ENCODE measurements at places on chromosomes 3 and 15.

DNA sequence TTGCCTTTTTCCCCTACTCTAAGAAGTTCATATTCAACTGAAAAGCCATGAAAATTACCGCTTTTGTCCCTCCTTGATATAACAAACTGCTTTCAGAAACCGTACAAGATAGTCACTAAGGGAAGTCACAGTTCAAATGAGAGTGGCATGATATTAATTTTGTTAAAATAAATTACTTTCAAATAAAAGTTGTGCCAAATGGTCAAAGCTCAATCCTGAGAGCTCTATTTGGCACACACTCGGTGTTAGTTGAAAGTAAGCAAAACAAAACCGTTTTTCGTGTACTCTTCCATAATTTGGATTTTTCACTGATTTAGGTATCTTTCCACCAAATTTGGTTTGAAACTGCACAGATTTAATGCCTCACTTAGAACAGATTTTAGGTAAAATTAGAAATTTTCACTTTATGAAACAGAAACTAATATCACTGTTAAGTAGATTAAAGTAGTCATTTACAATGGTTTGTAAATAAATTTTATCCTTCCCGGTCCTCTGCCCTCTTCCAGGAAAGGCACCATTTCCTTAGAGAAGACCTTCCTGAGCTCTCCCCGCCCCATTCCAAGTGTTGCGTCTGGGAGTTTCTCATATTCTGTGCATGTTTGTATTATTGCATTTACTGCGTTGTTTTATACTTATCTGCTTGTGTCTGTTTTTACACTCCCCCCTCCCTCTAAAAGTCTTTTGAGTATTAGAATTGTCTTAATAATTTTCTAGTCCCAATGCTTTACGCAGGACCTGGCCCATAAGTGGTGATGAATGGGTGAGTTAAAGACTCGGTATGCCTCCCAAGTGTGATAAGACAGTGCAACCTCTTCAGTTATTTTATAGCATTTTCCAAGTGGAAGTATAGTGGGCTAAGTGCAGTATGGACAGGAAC lies 853 bp downstream of the TCAIM start:
- no peak for DNase-seq

DNA sequence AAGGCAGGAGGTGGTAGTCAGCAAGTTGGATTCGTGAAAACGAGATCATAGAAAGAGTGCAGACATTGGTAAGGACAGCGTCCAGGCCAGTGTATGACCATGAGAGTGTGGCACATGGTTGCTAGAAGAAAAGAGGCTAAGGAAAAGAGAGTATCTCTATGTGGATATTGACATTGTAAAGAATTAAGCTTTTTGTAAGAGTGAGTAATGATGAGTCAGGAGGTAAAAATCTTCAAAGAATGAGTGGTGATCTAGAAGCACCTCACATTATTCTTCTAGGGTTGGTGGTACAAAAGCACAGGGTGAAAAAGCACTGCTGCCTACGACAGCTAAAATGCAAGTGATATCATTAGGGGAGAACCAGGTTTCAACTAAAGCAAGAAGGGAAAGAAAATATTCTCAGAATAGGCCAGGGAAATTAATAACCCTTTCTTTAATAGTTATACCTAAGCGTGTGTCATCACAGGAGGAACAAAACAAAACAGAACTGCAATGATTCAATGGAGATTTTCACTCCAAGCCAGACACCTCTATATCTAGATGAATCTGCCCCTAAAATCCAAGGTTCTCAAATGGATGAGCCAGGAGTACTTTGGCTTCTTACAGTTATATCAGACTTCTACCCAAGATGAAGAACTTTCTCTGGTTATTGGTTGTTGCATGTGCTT lies 884.7 kb downstream of the NAALADL2 start:
- peak; percentile 52 for DNase-seq

DNA sequence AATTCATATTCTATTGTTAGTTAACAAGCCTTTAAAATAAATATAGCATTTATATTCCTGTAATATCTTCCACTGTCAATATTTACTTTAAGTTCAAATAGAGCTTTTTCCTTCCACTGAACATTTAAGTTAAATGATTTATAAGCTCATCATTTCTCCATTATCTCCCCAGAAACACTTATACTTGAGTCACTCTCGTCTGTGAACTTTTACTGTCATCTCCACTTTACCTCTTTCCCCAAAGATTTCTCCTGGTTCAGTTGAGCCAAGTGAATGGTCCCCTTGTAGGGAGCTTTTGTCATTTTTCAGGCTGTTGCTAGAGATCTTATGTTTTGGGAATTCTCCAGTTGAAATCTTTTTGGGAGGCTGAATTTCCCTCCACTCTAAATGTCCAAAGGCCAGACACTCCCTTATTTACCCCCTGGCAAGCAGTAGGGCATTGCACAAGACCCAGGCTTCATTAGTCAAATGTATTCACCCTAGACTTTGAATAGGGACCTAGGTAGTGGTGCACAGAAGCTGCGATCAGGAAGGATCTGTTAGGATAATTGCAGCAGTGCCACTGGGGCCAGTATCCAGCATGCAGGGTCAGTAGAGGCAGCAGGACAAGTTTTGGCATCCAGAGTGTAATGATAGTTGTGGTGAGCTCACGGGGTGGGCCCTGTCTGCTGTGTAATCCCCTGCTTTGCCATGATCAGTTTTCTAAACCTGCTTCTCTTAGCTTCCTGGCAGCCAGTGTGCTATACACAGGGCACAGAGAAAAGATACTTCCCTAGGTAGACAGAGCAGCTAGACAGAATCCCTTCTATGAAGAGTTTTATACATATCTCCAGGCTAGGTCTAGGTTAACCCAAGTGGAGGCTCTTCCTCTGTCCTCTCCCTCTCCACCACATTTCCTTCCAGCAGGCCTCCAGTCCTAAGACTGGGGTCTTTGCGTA lies 356.5 kb upstream of the SLCO3A1 start:
- DNase-seq, result no peak

DNA sequence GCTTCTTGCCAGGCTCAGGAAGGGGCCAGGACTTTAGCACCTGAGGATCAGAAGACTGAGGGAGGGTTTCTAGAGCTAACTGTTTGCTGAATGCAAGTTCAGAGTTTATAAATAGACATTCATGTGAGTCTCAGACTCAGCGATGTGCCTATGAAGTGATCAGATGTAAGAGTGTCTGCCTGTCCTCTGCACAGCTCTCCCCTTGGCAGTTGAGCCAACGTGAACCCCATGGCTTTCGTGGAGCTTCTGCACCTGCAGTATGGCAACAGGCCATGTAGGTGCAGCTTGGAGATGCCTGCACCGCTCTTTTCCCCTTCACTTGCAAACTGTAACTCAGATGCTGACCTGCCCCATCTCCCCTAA lies 141.9 kb downstream of the CHDH start:
- DNase-seq, result no peak

DNA sequence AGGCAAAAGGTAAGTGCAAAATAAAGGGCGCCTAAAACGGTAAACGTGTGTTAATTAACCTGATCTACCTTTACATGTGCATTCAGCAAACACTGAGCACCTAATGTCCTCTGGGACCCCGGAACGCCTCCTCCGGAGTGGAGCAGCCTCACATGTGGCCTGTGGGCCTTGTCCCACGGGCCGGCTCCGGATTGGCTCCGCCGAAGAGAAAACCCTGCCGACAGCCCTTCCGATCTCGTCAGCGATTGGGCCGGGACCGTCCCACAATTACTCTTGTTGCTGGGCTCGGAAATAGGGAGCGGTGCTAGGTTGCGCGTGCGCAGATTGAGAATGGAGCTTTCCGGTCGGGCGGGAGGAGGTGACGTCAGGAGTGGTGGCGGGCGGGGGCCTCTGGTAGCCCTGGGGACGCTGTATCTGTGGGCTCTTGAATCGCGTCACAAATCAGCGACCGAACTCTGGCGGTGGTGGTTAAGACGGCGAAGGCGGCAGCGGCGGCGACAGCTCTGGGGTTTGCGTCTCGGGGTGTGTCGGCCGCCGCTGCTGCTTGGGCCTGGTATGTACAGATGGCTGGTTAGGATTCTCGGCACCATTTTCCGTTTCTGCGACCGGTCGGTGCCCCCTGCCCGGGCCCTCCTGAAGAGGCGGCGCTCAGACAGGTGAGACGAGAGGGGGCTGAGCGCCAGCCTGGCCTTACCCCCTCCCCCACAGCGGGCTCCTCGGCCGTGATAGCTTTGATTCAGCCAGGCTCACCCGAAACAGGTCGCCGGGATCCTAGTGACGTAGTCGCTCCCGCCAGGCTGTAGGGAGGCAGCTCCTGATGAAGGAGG lies at the start of gene SENP2:
SENP2 (plus strand) TSS at position 437 of the 827 bp plus-strand sequence; CDS start at position 556, 119 bp downstream.
- peak; percentile 94 for DNase-seq

DNA sequence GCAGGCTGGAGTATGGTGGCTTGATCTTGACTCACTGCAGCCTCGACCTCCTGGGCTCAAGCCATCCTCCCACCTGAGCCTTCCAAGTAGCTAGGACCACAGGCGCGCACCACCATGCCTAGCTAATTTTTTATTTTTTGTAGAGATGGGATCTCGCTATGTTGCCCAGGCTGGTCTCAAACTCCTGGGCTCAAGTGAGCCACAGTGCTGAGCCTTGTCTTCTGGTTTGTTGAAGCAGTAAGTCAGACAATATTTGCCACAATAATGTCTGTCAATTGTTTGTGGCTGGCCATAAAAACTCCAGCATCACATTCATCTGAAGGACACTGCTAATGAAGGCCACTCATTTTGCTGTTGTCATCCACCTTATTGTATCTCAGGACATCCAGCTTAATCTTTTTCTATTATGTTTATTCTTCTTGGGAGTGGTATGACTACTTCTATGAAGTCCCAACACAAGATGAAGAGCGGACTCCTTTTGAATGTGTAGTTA lies 185.9 kb downstream of the FNDC3B start:
- no peak for DNase-seq

GRCh38 chr3:45599424-45599886 lies 4.9 kb downstream of the LIMD1 start:
- no peak for DNase-seq

DNA sequence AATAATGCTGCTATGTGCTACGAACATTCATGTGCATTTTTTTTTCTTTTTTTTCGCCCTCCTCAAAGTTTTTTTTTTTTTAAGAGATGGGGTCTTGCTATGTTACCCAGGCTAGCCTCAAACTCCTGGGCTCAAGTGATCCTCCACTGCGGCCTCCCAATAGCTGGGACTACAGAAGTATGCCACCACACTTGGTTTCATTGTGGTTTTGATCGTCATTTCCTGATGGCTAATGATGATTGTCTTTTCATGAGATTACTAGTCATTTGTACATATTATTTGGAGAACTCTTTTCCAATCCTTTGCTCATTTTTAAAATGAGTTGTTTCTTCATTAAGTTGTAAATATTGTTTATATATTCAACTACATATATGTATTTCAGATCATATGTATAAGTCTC lies 48.8 kb downstream of the FBXO22 start:
- no peak for DNase-seq

GRCh38 chr3:189513281-189514117 lies 117.7 kb upstream of the TP63 start:
- no peak for DNase-seq

DNA sequence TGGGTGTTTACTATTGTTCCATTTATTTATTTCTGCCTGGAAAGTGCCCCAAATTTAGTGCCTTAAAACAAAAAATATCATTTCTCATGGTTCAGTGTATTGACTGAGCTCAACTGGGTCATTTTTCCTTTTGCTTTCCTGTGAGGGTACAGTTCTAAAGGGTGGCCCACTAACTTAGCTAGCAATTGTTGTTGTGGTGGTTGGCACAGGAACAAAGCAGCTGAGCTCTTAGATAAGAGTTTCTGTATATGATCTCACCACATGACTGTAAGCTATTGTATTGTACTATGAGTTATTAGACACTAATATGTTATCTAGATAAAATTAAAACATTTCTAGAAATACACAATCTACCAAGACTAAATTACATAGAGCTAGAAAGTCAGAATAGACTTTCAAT lies 1283.7 kb downstream of the OTOL1 start:
- DNase-seq, result no peak

DNA sequence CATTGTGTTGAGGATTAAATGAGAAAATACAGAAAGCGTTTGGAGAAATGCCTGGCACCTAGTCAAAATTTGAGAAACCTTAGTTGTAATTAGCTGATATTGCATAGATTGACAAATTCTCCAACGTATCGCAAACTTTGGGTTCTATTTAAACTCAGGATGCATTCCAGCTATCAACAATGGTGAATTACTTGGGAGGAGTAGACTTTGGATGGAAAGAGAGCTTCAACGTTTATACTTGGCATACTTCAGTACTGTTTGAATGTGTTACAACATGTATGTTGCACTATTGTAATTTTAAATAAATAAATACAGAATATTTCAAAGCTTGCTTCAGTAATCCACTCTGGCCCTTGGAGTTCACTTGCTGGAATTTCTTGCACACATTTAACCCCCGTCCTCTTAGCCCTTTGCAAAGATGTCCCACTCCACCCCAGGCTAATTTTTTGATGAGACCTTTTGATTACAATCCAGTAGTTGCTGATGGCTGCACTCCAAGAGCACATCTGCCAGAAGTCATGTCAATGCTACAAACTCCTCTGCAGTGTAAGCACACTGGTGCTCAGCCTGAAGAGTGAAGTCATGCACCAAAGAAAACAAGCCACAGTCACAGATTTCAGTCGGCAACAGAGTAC lies 4.7 kb upstream of the DIS3L start:
- DNase-seq, result no peak

- DNase-seq, result no peak
Observed at GRCh38 chr3:185988816-185989175, 51.0 kb upstream of the TRA2B start.

GRCh38 chr3:13713396-13713795 lies 164.5 kb downstream of the FBLN2 start:
- DNase-seq, result no peak

GRCh38 chr3:64445109-64445943 lies 220.1 kb upstream of the PRICKLE2 start:
- no peak for DNase-seq

GRCh38 chr3:129567176-129567705 lies 24.3 kb downstream of the H1-8 start:
- DNase-seq, result no peak

- DNase-seq, result peak; percentile 72
Observed at GRCh38 chr15:95277266-95277665, 1045.9 kb downstream of the MCTP2 start.

DNA sequence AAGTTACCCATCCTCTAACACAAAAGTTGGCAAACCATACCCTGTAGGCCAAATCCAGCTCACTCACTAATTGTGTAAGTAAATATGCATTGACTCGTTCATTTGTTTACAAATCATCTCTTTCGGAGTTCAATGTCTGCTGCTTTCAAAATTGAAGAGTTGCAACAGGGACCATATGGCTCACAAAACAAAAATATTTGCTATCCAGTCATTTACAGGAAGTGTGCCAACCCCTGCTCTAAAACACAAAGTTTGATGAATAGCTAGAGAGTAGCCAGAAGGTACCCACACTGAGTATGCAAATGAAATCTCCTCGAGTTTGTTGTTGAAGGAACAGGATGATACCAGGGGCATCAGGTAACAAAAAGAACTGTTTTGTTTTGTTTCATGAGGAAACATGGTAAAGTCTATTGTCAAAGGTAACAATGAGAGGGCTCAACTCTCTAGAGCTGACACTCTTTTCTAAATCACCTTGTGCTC lies 236.2 kb upstream of the THBS1 start:
- no peak for DNase-seq

GRCh38 chr3:46708401-46709156 lies 7.4 kb downstream of the TMIE start:
- DNase-seq, result no peak

GRCh38 chr15:61011576-61012336 lies 217.3 kb downstream of the RORA start:
- DNase-seq, result no peak
